ENCODE measurements at places on chromosomes 11 and 22.

DNA sequence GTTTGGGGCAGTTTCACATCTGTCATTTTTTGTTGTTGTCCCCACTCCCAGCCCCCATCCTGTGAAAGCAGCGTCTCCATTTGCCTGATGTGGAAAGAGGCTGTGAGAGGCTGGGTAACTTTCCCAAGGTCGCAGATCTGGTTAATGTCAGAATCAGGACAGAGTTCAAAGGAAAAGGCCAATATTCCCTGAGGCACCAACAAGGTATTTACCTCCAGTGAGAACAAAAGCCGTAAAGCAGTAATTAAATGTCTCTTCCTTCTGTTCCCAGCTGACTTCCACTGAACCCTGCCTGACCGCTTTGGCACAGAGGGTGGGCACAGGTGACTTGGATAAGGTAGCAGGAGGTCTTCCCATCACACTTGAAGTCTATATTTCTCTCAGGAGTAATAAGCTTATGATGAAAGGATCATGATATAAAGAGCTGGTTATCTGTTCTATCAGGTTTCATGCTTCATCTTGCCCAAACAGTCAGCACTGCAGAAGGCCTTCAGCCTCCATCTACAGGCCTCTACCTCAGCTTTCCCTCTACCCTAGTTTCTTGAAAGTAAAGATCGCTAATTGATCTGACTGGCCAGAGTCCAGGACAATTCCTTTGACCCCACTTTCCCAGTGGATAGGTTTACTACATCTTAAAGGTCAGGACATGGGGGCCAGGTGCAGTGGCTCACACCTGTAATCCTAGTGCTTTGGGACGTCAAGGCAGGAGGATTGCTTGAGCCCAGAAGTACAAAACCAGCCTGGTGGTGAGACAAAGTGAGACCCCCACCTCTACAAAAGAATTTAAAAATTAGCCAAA is 9.4 kb downstream of the C11orf91 start:
- no peak for DNase-seq

- no peak for DNase-seq
Observed at GRCh38 chr11:877565-877964, 33.0 kb downstream of the CHID1 start.

DNA sequence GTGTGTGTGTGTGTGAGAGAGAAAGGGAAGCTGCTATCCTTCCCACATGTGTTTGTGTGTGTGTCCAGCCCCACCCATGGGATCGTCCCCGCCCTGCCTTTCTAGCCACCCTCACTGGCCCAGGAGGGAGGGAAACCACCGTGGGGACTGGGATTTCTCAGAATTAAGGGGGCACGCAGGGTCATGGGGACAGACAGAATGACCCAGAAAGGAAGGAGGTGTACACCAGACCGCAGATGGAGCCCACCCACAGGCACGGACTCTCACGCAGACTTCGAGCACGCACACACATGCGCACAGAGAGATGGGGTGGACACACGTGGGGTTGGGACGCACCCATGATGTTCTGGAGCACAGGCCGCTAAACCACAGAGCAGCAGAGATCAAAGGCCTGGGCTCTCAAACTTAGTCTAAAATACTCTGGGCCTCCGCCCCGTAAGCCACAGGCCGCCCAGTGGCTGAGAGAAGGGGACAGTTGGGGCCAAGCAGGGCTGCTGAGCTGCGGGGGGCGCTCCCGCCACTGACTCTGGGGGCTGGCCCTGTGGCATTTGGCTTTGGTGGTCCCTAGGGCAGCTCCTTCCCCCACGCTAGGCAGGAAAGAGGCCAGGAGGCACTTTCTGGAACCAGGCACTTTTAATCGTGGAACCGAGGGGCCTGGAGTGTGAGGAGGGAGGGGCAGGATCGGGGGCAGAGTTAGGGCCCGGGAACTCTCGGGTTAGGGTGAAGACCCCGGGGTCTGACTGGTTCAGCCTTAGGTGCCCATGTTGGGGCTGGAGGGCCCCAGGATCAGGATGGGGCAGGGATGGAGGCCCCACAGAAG is 1.5 kb downstream of the IFITM5 start:
- DNase-seq, result peak; percentile 40

DNA sequence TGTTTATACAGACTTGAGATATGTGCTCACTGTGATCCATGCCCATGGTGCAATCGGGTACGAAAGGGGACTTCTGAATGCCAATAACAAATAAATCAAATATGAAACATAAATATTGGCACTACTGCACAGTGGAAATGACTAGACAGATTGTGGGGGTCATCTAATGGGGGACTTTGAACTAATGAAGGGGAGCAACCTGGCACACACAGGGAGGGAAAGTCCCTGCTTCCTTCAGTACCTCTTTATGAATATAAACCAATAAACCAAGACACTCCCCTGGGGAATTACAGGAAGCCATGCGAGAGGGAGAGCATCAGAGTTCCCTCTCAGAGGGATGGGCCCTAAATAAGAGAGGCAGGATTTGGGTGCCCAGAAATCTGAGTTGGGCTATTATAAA is 21.1 kb downstream of the MIF start:
- DNase-seq, result no peak

DNA sequence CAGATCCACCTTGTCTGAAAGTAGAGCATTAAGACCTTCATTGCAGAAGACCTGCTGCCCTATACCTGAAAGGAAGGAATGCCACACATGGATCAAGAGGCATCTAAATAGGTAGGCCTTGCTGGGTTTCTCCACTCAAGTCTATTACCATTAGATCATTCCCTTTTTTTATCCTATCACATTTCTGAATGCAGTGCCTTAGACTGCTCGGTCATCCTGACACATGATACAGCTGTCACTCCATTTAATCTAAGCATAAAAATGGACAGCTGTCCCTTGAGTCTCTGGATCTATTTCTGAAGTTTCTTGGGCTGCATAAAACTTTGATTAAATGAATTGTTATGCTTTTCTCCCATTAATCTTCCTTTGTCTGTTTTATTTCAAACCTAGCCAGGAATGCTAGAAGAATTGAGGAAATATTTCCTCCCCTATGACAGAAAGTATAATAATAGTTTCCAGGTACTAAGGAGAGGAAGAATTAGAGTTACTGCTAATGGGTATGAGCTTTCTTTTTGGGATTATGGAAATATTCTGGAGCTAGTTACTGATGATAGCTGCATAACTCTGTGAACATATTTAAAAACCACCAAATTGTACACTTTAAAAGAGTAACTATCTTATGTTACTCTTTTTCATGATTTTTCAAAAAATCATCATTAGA is 88.0 kb downstream of the DLG2 start:
- no peak for DNase-seq

- no peak for DNase-seq
Observed at GRCh38 chr22:33723915-33724314, 196.4 kb downstream of the LARGE1 start.

DNA sequence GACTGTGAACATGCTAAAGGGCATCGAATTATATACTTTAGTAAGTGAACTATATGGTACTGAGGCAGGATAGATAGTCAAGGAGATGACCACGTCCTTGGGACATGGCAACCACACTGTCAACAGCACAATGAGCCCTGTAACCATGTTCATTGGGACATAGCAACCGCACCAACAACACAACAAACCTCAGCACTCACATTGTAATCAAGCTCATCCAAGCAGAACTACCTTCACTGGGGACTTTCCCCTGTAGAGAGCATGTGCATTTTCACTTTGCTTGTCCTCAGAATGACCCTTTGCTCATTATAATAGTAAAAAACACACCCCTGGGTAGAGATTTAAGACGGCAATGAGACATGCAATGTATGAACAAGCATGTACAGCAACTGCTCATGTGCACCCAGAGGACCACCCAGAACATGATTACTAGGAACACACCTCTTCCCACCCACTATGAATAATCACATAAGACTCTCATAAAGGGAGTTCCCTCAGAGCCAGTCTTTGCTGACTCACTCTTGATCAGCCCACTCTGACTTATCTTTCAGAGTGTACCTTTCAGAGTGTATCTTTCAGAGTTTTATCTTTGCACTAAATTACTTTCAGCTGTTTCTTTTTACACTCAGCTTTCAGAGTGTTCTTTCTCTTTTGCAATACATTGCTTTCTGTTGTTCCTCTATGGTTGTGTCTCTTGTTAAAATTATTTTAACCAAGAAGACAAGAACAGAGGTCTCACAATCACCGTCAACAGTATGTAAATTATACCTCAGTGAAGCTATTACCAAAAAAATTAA is 4.1 kb upstream of the PLAAT2 start:
- DNase-seq, result no peak

DNA sequence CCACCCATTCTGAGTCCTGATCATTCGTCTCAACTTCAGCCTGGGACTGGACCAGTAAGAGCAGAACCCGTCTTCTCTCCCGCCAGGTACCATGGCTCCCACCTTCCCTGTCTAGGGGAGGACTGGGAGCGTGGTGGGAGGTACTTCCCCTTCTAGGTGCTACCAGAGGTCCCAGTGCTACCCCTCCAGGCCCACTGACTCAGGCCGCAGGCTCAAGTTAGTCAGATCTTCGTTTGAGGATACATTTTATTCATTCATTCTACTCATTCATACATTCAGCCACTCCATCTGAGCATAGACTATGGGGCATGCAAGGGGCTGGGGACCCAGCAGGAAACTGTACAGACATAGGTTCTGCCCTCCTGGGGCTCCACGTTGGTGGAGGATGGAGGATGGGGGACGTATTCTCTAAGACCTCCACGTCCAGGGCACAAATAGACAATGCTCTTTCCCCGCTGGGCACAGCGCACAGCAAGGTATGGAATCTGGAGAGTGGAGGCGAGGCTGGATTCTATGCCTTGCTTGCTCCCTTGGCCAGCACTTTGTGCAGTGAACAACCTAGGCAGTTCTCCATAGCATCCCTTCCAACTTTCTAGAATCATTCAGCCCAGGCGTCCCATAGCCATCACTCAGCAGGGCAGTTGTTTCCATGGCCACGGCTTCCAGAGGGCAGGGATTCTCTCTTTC is 1.0 kb upstream of the RAB3IL1 start:
- DNase-seq, result no peak

DNA sequence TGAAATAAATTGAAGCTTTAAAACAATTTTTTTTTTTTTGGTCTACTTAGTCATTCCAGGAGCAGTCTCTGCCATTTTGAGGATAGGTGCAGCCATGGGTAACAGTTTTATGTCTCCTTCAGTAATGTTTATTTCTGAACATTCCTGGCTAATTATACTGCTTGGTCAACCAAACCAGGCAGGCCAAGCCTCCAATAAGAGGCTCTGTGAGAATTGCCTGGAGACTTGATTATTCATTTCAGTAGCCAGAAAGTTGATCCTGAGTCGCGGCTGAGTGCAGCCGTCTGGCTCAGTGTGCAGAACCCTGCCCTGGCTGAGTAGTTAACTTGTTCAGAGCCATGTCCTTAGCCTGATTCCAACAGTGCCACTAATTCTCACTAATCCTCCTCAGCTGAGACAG is 364.0 kb upstream of the FAT3 start:
- no peak for DNase-seq

All from RWPE2 (cell line).